Kidney (tissue), 22 donors: ENCODE measurements at places on chromosomes 6 and 20. TPM values are rescaled to one million over a fixed set of nuclear protein-coding genes. Genes with fewer than 3 reads are reported as not detected.

DNA sequence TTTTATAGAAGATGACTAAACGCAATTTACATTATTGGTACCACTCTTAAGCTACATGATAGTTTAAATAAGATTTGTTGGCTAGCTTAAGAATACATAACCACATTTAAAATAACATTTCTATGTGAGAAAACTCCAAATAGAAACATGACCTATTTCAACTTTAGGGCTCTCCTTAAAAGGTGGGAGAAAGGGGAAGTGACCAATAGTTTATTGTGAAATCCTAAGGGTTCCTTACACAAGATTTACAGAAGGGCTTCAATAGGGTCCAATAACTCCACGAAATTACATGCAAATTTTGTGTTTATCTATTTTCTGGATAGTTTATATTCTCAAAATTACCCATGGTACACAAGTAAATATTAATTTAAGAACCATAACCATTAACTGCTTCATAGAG is 91.6 kb upstream of the DST start:
- no peak overlapping the region for H3K27ac ChIP-seq
- H3K27me3 ChIP-seq, result no peaks in the 10 kb centered on the region
- no peaks in the 10 kb centered on the region for H3K36me3 ChIP-seq
- no peak overlapping the region for H3K4me3 ChIP-seq
- DNase-seq, result no peak

- no peak for DNase-seq
- H3K27me3 ChIP-seq, result no peaks in the 10 kb centered on the region
- H3K36me3 ChIP-seq, result peaks cover 61% of the 10 kb centered on the region
- no peak overlapping the region for H3K4me3 ChIP-seq
- no peaks in the 10 kb centered on the region for H3K4me1 ChIP-seq
Observed at GRCh38 chr20:62908971-62909791, 17.1 kb downstream of the DIDO1 start.

FAM217A gene
- total RNA-seq, result not detected

TAF4 gene
- 18.4 TPM for total RNA-seq
